Activated gamma-delta T cell (primary cell): ENCODE measurements at places on chromosomes 5 and 9.

- DNase-seq = no peak
Measured at GRCh38 chr5:113112435-113112834, 135.8 kb downstream of the DCP2 start.

DNA sequence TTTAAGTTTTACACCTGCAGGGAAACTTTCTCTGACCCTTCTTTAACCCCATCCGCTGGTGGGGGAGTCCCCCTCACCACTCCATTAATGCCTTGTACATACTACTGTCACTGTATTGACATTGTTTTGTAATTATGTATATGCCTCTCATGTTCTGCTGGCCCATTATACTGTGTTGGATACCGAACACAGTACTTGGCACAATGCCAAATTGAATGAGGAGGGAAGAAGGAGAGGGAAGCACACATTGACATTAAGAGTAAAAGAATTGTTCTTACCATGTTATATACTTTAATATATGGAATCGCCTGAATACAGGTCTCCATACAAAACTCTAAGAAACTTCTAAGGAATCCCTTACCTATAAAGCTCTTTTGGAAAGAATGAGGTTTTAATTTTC lies 73.6 kb upstream of the GRHPR start:
- DNase-seq = no peak

- no peak for DNase-seq
Measured at GRCh38 chr5:1281038-1281882, 13.6 kb downstream of the TERT start.

GRCh38 chr5:107764976-107765804 lies 94.5 kb upstream of the EFNA5 start:
- DNase-seq = no peak

- DNase-seq = no peak
Measured at GRCh38 chr9:6543204-6543603, 102.3 kb downstream of the GLDC start.

- DNase-seq = no peak
Measured at GRCh38 chr5:136141561-136141960, 8.9 kb downstream of the SMAD5 start.

DNA sequence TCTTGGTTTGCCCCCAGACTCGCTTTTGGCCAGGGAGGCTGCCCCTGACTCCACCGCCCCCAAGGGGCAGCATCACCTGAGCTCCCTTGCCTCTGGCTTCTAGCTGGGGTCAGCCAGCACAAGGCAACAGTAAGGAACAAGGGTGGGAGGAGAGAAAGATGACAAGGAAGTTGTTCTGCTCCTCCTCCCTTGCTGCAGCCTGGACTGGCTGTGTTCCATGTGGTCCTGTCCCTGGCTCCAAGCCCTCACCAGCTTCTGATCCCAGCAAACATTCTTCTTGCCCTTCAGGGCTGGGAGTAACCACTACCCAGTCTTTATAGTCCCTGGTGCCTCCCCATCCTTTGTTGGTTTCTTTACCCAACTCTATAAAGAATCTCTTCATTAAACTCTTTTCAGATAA lies 100.3 kb upstream of the SPIN1 start:
- no peak for DNase-seq

DNA sequence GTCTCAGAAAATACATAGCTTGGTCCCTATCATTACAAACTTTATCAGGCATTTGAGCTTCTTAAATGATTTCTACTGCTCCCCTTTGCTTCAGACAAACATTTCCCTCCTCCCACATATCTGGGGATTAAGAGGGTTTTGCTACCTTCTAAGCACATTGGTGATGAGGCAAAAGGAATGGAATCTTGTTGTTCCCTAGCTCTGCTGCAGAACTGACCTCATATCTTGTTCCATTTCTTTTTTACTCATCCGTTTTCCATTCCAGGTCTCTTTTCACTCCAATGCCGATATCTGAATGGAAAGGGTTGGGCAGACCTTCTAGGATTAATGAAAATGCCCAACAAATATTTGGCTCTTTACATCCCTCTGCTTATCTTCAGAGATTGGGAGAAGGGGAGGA lies 444.6 kb downstream of the ZNF608 start:
- no peak for DNase-seq

- DNase-seq = no peak
Measured at GRCh38 chr9:77705636-77706035, 57.5 kb upstream of the GNA14 start.

DNA sequence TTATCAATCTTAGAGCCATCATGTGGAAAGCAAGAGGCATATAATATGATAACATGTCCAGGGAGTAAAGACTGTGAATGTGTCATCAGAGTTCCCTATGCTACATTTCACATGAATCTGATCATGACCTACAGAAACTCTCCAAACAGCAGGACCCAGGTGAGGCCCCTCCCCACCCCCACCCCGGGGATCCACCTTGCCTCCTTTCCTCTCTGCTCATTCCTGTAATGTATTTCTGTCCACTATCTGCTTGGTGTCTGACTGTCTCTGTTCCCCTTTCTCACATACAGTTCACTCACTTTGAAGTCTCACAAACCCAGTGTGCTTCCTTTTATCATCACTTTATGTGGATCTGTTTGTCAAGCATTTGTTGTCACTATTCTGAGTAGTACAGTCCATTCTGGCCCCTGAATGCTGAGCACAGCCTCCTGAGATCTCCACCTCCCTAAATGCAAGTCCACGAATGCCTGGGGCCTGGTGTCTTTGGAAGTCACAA lies 76.4 kb upstream of the SMARCA2 start:
- no peak for DNase-seq

DNA sequence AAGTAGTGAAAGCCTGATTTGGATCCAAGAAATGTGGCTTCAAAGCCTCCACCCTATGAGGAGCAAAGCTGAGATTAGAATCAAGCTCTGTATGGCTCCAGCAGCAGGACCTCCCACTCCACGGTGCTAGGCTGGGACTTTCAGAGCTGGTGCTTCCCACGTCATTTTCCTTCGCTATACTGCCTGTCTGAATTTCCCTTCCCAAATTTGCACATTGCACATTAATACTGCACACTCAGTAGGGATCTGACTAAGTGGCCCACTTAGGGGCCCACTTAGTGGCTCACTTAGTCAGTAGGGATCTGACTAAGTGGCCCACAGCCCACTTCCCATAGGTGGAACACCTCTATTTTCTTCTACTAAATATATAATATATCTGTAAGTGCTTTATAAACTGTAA lies 14.1 kb upstream of the SPDL1 start:
- DNase-seq = no peak

GRCh38 chr5:78589923-78590322 lies 58.6 kb downstream of the LHFPL2 start:
- DNase-seq = no peak

GRCh38 chr5:143026380-143026779 lies 256.2 kb downstream of the ARHGAP26 start:
- no peak for DNase-seq

DNA sequence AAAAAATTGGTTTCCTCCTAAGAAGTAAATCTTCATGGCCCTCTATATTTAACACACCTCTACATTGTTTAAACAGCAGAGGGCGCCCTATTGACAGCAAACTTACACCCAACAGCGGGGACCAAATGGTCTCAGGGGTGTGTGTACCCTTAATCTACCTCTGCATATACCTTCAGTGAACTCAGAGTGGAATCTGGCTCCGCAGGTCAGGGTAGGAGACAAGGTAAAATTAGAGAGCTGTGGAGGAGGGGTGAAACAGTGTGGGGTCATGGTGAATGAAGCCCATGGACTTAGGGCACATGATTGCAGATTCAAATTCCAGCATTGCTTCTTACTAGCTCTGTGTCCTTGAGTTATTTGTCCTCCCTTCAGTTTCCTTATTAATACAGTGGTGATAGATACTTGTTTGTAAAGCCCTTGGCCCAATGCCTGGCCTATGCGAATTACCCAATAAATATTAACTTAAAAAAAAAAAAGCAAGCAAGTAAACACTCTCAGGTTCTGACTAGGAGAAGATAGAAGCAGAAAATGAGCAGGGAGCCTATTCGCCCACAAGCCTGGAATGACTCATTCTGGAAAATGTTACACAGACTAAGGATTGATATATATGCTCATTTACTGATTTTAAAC lies 122.9 kb downstream of the CAVIN4 start:
- DNase-seq = no peak

GRCh38 chr9:36985061-36985768 lies 48.9 kb downstream of the PAX5 start:
- no peak for DNase-seq

DNA sequence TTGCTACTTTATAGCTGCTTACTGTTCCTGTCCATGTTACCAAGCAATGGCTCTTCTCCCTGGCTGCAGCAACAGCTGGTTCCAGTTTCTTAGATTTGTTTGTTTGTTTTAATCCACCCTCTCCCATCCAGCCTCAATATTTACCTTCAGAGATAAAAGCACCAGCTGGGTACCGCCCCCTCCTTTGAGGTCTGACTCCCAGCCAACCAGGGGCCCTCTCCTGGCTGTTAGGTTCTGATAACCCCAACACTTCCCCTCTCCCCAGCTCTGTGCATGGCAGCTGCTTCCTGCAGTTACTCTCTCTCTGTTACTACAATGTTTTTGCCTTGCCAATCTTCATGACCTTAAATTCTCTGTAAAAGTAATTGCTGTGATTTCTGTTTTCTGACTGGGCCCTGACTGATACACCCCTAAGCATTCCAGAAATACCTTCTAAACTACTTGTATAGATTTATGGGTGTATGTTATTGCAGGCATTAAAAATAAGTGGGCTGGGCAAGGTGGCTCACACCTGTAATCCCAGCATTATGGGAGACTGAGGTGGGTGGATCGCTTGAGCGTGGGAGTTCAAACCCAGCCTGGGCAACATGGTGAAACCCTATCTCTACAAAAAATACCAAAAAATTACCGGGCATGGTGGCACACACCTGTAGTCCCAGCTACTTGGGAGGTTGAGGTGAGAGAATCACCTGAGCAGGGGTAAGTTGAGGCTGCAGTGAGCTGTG lies 2.6 kb upstream of the GCNT1 start:
- no peak for DNase-seq

GRCh38 chr9:31677877-31678276 lies 706.6 kb upstream of the ACO1 start:
- DNase-seq = no peak

GRCh38 chr9:111052791-111053190 lies 14.5 kb upstream of the LPAR1 start:
- no peak for DNase-seq

DNA sequence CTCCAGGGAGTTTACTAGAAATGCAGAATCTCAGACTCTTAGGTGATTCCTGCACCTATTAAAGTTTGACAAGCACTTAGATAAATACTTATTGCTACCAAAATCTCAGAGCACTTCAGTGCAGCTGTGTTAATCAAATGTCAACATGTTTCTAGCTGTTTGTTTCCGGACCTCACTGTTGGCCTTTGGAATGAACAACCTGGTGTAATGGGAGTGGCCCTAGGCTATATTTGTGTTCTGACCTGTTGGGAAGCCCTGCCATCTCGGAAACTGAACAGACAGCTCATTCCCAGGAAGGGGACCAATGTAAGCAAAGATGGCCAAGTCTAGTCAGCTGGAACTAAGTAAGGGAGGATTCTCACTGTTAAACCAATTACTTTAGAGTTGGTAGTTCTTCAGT lies 145.0 kb upstream of the SLC28A3 start:
- no peak for DNase-seq

DNA sequence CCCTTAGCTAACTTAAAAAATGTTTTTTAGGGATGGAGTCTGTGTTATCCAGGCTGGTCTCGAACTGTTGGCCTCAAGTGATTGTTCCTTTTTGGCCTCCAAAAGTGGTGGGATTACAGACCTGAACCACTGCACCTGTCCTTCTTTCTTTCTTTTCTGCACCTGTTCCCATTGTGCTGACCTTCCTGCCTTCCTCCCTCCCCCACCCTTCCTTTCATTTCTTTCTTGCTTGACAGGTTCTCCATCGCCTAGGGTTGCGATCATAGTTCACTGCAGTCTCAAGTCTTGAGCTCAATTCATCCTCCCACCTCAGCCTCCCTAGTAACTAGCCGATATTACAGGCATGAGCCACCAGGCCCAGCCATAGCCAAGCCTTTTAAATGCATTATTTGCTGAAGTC lies 20.6 kb downstream of the JMY start:
- DNase-seq = no peak

DNA sequence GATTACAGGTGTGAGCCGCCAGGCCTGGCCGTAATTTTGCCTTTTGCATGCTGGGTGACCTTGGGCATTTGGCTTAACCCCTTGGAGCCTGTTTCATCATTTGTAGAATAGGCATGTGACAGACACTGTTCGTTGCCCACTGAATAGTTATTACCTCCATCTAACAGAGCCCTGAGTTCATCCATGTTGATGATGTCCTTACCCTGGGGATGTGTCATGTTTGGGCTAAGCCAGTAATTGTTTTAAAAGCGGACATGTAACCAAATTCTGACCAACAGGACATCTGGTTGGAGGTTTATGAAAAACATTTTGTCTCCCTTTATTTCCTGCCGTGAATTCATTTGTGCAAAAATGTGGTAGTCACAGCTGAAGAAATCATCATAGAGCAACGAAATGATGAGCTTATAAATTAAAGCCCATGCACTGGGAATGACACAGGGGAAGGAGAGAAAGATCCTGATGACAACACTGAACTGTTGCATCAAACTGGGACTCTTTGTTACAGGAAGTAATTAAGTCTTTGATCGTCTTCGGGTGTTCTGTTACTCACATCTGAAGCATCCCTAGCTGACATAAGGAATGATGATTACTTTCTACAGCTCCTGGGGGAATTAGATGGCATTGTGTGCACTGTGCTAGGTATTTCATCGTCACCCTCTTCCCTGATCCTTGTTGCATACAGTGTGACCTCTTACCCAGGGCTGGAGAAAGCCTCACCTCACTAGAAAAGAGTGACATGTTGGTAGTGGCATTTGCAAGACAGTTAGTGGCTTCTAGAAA lies 117.8 kb downstream of the FGF18 start:
- no peak for DNase-seq

DNA sequence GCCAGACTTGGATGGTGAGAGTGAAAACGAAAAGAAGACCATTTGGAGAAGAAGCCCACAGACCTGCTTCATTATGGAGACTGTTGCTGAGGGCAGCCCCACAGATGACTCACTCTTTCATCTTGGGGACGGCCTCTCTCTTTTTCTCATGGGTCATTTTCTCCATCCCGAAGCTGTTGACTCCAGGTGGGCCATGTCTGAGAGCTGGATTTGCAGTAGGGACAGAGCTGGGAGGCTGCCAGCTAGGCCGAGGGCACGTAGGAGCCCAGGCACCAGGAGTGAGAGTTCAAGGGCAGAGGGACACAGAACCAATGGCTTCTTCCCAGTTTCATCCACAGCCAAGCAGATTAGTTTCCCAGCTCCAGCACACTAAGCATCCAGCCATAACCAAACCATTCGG lies 92.4 kb downstream of the S1PR3 start:
- no peak for DNase-seq

- DNase-seq = no peak
Measured at GRCh38 chr5:178784391-178784790, 53.9 kb upstream of the ZNF354A start.
